ENCODE measurements at places on chromosomes 6 and 20.

- DNase-seq, result no peak
Observed at GRCh38 chr6:143828572-143828971, 14.6 kb upstream of the LTV1 start.

DNA sequence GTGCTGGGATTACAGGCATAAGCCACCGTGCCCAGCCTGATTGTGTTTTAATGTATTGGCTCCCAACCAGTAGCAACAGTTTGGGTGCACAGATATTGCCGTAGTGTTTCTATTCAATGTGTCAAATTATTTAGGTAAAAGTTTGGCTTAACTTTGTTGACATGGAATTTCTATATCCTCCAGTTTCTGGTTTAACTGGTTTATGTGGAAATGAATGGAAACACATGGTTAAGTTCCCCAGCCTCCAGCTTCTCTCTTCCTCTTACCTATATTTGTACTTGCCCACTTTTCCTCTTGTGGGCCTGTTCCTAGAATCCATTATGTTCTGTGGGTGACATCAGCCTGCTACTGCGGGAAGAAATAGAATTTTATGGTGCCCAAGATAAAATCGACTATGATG lies 53.9 kb upstream of the ESR1 start:
- no peak for DNase-seq

GRCh38 chr6:85494547-85495536 lies 45.0 kb downstream of the NT5E start:
- DNase-seq, result peak; percentile 19

GRCh38 chr6:12675931-12676330 lies 40.6 kb upstream of the PHACTR1 start:
- no peak for DNase-seq

DNA sequence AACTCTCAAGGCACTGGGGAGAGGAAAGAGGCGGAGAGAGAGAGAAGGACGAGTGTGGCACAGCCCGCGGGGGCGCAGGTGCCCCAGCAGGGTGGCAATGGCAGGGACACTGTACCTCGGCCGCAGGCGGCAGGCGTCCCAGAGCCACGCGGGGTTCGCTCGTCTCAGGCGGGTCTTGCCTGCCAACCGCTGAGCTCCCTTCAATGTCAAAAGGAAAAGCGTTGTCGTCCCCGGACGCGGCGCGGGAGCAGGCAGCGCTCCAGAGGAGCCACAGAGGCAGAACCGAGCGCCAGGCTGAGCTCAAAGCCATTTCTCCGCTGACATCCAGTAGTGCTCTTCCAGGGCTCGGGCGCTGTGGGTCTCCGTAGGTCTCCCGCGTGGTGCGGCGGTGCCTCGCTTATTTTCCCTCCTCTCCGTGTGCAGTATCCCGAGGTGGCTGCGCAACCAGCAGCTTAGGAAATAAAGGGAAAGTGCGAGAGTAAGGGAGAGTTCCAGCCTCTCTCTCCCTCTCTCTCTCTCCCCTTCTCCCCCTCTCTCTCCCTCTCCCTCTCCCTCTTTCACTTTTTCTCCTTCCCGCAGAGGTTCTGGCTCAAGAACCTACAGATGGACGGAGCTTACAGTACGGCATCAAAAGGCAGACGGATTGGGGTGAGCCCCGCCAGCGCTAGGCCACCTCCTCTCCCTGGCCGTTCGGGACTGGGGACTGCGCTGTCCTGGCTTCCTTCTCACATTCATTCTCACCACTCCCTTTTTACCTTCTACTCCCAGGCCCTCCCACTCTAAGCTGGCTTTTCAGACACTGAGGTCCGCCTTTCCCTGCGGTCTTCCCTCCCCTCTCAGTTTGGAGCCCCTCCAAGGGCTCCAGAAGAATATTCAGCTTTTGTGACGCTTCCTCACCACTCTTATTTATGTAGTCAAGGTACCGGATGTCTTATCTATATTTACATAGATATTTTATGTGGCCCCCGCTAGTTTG lies at the start of gene LAMA4:
LAMA4 (minus strand) TSS at position 727 of the 976 bp plus-strand sequence; CDS start at position 310, 417 bp downstream.
- DNase-seq, result peak; percentile 83

DNA sequence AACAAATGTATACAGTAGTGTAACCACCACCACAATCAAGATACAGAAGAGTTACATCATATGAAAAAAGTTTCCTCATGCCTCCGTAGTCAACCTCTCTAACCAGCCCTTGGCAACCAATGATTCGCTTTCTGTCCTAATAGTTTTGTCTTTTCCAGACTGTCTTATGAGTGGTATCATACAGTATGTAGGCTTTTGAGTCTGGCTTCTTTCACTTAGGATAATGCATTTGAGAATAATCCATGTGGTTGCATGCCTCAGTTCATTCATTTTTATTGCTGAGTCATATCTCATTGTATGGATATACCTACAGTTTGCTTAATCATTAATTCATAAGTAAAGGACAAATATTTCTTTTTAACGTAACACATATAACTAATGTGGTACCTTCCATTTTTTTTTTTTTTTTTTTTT lies 86.4 kb upstream of the RIPOR2 start:
- DNase-seq, result peak; percentile 70

GRCh38 chr6:9100869-9101580 lies 665.7 kb upstream of the SLC35B3 start:
- DNase-seq, result no peak
